Activated CD8-positive, alpha-beta memory T cell treated with anti-CD3 and anti-CD28 coated beads for 1 hour (primary cell): ENCODE measurements at places on chromosomes 7 and 10.

DNA sequence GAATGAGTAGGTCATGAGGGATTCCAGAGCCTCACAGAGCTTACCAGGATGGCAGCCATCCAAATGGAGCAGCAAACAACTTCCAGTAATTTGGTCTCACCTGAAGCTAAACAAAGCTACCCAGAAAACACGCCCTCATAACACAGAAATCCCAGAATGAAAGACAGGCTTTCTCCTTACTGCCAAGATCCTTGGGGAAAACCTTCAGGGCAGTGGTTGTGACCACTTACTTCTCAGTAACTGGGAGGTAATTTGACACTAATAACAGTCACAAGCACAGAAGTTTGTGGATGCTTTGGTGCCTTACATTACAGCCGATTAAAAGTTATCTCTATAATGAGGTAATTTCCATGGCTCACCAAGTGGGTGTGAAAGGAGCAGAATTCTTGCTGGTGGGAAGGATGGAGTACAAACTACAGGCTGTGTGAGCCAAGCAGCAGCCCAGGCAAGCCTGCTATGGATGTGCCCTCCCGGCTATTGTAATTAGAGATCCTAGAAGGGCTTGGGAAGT lies 10.4 kb downstream of the WDR91 start:
- DNase-seq, result no peak

- no peak for DNase-seq
Observed at GRCh38 chr7:44894888-44895580, 9.7 kb upstream of the PURB start.

GRCh38 chr7:3087243-3087755 lies 43.6 kb upstream of the CARD11 start:
- no peak for DNase-seq

GRCh38 chr7:107961405-107961804 lies 41.6 kb downstream of the LAMB1 start:
- no peak for DNase-seq

- no peak for DNase-seq
Observed at GRCh38 chr7:121479466-121479865, 83.4 kb upstream of the FAM3C start.

- DNase-seq, result no peak
Observed at GRCh38 chr10:8437896-8438295, 383.4 kb downstream of the GATA3 start.
